ENCODE measurements at places on chromosomes 7 and 10.

DNA sequence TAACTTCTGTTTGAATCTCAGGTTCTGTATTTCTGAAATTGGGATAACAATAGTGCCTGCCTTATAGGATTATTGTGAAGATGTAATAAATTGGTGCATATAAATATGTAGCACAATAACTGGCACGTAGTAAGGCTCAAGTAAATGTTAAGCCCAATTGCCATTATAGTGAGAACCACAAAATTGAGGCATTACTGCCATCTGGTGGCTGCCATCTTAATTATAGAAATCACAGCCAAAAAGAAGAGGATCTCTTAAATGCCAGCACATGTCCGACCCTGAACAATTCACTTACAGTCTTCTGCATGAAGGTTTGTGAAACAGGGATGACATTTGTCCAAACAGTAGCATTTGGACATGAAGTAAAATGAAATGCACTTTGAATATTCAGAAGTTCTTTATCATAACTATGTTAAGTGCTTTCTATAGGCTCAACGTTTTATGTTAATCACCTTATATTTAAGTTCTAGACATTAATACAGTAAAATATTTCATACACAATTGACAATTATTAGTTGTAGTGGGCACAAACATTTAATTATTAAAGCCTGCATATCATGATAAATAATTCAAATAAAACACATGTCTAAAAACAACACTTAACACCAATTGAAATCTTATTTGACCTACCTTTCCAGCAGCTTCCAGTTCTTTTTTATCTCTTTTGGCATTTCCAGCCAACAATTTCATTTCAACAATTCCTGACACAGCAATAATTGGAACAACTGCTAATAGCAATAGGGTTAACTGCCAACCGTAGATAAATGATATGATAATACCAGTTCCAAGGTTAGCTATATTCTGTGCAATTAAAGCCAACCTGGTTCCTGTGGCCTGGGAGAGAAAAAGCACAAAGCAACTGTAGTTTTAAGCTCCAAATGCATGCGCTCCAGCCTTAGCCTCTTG, 58.5 kb downstream of the ABCB4 start:
- DNase-seq, result no peak

DNA sequence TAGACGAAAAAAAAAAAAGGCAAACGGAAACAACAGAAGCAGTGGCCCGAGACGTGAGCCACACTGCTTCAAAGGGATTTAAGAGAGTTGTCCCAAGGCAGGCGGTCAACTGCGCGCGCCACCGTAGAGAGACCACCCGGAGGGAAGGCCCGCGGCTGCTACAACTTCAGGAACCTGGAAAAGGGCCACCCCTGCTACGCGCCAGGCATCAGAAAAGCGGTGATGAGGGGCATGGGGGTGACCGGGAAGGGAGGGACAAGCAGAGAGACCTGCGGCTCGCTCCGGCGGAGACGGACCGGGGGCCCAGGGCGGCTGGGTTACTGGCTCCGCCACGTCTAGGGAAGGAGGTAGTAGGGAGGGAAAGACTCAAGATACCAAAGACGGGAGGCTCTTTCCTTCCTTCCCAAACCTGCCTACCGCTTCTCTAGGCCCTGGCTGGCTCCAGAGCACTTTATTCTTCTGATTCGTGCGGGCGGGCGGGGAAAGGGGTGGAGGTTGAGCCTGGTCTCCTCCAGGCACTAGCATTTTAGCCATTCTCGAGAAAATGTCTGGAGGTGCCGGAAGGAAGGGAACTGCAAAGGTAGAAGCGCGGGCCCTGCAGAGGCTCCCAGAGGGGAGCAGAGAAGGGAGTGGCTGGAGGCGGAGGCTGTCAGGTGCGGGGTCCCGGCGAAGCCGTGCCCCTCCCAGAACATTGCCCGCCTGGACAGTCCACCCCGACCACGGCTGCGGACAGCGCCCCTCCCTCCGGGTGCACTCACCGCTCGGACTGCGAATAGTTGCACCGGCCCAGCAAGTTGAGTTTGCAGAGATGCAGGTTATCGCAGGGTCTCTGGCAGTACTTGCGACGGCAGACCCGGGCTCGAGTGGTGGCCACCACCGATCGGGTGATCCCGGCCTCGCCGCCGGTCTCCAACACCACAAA, 993 bp downstream of the ZC3HAV1 start:
- DNase-seq, result no peak

GRCh38 chr10:55091691-55092328, 290.8 kb upstream of the PCDH15 start:
- no peak for DNase-seq

GRCh38 chr7:55308186-55308929, 56.8 kb upstream of the LANCL2 start:
- no peak for DNase-seq

DNA sequence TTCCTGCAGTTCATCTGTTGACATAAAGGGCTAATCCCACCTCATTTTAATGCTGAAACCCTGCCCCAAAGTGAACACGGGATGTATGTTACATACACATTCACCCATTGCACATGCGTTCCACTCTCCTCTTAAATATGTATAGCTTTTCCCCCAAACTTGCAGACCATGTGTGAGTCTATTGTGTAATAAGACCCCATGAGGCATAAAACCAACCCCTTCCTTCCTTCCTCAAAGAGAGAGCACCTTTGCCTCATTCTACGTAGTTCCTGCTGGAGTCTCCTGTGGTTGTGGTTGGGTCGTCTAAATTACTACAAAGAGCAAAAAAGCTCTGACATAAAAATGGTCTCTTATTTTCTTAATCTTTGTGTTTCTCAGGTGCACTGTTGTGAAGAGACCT, 345.7 kb upstream of the KLF6 start:
- no peak for DNase-seq

GRCh38 chr7:85185424-85186082, 1.3 kb downstream of the SEMA3D start:
- peak; percentile 81 for DNase-seq

DNA sequence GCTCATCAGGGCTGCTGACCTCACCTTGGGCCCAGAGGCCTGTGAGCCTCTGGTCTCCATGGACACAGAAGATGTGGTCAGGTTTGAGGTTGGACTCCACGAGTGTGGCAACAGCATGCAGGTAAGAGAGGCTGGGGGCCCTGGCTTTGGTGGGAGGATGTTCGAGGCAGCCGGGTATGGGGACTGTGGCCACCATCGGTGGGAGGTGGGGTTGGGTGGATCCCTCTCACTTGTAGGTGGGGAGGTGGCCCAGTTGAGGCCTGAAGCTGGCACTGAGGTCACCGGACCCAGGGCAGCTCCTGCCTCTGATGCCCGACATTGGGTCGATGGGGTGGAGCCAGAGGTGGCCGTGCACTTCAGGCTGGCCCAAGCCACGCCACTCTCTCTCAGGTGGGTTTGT, 406 bp downstream of the ZP3 start:
- no peak for DNase-seq

GRCh38 chr10:79208251-79208983, 138.9 kb upstream of the PPIF start:
- no peak for DNase-seq

- no peak for DNase-seq
Measured at GRCh38 chr7:2757361-2757903, 69.4 kb downstream of the AMZ1 start.

- DNase-seq, result no peak
Measured at GRCh38 chr7:76357475-76358010, 1.2 kb downstream of the YWHAG start.

DNA sequence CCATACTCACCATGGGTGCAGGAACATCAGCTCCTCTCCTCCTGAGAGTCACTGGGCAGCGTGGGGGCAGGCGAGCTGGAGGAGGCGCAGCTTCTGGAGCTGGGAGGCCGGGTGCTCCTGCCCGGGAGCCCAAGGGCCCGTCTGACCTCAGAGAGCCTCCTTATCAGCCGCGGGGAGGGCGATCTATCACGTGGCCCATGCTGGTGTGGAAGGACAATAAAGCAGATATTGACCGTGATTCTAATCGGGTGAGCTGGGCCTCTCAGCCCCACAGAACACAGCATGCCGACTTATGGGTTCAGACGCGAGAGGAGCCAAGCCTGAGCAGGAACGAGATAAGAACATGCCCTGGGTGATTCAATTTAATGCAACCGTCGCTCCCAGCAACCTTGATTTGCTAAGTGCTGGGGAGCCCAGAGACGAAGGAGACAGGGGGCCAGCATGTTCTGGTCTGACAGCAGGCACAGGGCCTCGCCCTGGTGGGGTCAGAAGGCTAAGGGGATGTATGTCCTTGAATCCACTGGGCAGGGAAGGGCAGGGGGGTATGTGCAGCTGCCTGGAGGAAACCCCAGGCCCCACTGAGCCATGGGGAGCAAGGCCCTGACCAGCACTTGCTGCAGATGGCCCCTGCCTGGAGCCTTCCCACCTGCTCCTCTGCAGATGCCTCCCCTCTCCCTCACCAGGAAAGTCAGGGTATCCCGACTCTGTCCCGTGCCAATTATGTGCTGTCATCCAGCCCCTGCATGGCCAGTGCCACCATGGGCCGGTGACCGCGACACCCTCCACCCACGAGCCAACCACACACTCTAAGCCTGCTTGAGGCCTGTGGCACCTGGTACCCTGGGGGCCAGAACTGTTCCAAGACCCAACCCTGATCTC, 95.3 kb upstream of the RET start:
- DNase-seq, result peak; percentile 59

- no peak for DNase-seq
Measured at GRCh38 chr10:72308320-72308987, 34.7 kb downstream of the DDIT4 start.

- DNase-seq, result no peak
Measured at GRCh38 chr7:22731766-22732165, 4.8 kb downstream of the IL6 start.

GRCh38 chr7:107712896-107713295, 31.0 kb upstream of the CBLL1 start:
- no peak for DNase-seq

- DNase-seq, result peak; percentile 88
Measured at GRCh38 chr10:44386546-44387052, 1.7 kb upstream of the CXCL12 start.

Measured in left forelimb (tissue), 1 donor.